ENCODE measurements at places on chromosomes 1 and 21.

- DNase-seq = no peak
Observed at GRCh38 chr21:42330380-42331371, 15.5 kb upstream of the TFF3 start.

DNA sequence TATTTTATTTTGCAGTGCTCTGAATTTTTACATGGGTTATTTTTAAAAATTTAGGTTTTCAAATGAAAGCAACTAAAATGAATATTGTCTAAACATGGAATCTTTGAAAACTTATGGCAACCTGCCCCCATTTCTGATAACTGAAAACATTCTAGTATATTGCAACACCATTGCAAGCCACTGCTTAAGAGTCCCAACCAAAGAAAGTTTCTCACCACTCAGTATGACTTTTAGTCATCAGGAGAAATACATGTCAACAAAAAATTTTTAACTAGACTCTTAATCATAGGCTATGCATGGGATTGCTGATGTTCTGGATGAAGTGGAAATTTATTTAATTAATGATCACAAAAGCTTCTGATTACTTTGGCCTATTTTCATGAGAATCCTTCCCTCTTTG, 112.1 kb downstream of the TNFSF18 start:
- no peak for DNase-seq

DNA sequence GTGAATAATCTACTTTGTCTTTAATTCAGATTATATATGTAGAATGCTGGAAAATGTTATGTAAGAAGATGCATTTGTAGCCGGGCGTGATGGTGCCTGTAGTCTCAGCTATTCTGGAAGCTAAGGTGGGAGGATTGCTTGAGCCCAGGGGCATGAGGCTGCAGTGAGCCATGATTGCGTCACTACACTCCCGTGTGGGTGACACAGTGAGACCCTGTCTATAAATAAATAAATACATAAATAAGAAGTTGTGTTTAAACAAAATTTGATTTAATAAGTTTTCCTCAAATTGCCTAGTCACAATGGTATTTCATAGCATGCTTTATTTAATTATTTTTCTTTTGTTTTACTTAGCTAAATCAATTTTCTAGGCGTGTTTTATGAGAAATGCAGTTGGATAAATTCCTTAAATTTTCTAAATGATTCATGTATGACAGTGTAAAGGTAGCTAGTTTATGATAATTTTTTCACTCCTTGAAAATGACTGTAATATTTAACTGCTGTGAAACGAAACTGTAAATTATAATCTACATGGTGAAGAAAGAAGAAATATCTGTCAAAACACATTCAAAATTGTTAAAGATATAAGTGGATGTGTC, 232.6 kb downstream of the SRGAP2C start:
- DNase-seq = peak; percentile 26

DNA sequence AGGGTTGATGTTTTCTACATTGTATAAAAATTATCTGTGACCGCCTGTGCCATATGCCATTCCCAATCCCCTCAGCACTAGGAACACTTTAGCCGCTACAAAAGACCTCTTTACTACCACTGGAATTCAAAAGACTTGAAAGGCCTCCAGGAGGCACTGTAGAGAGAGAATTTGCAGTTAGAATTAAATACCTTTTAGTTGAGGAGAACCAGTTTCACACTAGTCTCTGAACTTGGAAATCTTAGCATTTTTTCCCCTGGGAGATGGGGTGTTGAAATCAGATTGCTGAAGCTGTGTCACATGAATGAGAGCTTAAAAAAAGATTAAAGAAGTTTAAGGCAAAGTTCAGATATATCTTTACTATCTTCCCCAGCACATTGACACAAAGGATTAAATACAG, 291.0 kb downstream of the ADGRL2 start:
- DNase-seq = no peak

DNA sequence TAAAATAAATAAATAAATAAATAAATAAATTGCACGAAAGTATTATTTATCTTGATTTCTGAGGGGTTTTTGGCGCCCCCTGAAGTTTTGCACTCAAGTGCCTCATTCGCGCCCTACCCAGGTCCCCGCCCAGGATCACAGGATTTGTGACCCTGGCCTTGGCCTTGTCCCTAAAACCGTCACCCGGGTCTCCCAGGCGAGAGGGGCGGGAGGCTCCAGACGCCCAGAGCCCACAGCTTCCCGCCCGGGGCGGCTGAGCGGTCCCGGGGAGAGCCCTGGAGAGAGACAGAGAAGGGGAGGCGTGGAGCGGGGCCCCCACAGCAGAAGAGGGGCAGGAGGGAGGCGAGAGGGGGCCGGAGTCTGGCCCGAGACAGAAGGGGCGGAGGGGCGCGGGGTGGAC, 91.8 kb upstream of the CASZ1 start:
- DNase-seq = no peak

GRCh38 chr1:210715072-210715471, 386.4 kb downstream of the HHAT start:
- peak; percentile 0 for DNase-seq

- DNase-seq = no peak
Observed at GRCh38 chr1:39657402-39657801, 14.5 kb downstream of the NT5C1A start.

DNA sequence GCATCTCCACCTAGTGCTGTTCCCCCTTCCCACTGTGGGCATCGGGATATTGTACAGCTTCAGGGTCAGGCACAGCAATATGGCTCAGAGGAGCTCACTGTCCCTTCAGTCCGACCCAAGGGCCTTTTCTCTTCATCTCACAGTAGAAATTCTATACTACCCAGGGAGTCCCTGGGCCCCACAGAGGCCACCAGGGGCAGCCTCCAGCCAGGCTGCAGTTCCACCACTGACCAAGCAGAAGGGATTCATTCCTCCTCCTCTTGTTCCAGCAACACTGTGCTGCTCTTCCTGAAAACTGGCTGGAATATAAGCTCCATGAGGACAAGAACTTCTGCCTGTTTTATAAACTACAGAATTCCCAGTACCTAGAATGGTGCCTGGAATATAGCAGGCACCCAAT, 70.5 kb downstream of the CD34 start:
- DNase-seq = no peak

GRCh38 chr1:202628646-202629215, 81.5 kb downstream of the SYT2 start:
- DNase-seq = no peak

DNA sequence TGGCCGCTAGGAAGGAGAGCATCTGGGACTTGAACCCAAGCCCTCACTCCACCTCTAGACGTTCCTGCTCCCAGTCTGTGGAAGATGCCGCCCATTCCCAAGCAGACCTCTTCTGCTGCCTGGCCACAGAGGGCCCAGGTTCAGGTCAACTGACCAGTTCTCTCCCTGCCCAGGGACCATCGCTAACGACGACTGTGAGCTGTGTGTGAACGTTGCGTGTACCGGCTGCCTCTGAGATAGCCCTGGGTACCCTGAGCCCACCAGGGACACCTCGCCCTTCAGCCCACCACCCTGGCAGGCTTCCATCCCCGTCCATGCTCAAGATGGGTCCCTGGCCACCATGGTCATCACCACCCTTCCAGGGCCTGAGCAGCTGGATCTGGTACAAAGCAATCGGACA, 2.2 kb downstream of the GUCA2B start:
- DNase-seq = no peak

DNA sequence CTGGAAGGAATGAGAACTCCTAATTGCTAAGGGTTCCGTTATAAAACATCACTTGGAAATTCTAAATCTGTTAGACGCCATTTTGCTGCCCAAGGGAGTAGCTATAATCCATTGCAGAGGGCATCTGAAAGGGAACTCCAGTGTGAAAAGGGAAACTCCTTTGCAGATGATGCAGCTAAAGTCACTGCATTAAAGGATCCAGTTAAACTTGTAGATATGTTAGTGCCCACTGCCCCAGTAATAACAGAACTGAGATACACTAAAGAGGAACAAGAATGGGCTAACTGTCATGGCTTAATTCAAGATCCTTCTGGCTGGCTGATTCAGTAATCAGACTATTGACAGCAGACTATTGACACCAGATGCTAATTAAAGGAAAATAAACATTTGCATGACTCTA, 81.8 kb upstream of the KIAA0040 start:
- DNase-seq = no peak

DNA sequence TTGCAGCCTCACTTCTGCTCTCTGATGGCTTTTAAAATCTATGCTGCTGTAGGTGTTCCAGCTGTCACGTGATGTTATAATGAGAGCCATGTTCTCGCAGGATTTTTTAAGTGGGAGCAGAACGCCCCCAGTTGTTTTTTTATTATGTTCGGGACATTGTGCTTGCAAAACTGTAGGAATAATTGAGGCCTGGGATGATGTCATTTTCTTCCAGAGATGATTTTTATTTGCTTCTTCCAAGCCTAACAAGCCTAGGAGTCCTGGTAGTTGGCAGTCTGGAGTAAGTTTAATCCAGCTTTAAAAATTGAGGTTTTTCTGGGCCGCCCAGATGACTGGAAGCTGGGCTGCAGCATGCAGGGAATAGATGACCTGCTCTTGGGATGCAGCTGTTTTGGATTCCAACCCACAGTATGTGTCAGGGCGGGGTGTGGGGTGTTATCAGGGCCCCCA, 34.6 kb upstream of the CHIT1 start:
- no peak for DNase-seq

- no peak for DNase-seq
Observed at GRCh38 chr1:38489844-38490270, 369.7 kb downstream of the RRAGC start.

DNA sequence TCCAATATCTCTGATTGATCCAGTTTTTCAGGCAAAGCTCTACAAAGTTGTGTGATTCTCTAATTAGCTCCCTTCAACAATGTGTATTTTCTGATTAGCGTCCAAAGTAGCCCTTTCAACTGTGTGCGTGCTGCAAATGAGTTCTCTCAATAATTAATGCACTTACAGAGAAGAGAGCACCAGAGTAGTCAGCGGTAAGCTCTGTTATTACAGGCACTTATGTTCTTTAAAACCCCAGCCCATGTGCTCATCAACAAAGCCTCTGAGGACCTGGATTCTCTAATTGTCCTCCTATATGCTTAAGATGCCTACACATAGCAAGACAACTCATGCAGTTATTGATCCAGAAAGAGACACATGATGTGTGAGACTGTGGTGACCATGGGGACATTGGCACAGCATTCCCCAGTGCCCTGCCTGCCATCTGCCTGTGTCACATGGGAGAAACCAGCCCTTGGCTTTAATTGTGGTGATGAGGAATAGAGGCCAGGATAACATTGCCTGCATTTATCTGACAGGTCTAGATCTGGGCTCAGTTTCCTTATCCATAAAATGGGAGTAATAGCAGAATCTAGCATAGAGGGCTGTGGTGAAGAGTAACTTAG, 151.7 kb downstream of the PCP4 start:
- DNase-seq = no peak

GRCh38 chr1:1275836-1276235, 2.2 kb upstream of the UBE2J2 start:
- no peak for DNase-seq

DNA sequence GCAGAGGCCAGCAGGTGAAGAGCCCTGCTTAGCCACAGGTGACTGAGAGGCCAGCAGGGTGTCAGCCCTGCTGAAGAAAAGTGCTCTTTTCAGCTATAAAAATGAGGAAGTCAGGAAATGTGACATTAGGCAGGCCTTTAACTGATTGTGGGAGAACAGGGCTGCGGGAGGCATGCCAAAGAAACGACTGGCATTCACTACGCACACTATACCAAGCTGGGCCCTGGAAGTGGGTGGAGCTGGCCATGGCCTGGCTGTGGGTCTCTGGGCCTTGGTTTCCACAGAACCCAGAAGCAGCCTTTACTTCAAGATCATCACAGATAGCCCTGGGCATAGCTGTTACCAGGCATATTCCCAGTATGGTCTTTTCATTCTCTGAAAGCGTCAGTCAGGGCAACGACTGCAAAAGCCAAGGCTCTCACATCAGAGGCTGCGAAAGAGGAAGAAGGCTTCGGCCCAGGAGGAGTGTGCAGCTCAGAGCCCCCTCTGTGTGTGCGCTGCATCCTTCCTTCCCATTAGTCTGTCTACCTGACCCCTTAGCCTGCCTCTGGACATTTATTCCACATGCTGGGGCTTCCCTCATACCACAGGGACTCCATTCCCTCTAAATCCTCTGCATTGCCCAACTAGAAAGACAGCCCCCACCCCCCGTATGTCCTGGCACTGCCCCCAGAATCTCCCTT, 14.3 kb downstream of the SLC2A1 start:
- DNase-seq = no peak

DNA sequence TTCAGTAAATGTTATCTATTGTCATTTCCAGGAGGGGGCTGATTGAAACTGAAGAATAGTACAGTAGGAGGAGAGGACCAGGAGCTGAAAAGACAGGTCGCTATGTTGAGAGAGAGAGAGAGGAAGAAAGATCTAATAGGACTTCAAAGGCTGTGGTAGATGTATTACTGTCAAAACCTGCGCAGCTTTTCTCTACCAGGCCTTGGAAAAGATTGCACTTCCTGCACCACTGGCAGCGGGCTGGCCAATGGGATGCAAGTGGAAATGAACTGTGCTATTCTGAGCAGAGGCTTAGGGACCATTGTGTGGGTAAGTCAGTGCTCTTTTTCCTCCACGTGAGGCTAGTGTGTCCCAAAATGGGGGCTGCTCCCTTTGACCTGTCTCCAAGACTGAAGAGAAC, 47.1 kb downstream of the MDM4 start:
- no peak for DNase-seq

GRCh38 chr1:200134116-200134515, 106.6 kb downstream of the NR5A2 start:
- peak; percentile 14 for DNase-seq

GRCh38 chr1:192158181-192158580, at the start of gene RGS18:
Gene RGS18 (plus strand): TSS chr1:192158462. CDS start chr1:192158638, 176 bp downstream.
- DNase-seq = no peak

- DNase-seq = no peak
Observed at GRCh38 chr1:200437556-200438203, 27.8 kb upstream of the ZNF281 start.

DNA sequence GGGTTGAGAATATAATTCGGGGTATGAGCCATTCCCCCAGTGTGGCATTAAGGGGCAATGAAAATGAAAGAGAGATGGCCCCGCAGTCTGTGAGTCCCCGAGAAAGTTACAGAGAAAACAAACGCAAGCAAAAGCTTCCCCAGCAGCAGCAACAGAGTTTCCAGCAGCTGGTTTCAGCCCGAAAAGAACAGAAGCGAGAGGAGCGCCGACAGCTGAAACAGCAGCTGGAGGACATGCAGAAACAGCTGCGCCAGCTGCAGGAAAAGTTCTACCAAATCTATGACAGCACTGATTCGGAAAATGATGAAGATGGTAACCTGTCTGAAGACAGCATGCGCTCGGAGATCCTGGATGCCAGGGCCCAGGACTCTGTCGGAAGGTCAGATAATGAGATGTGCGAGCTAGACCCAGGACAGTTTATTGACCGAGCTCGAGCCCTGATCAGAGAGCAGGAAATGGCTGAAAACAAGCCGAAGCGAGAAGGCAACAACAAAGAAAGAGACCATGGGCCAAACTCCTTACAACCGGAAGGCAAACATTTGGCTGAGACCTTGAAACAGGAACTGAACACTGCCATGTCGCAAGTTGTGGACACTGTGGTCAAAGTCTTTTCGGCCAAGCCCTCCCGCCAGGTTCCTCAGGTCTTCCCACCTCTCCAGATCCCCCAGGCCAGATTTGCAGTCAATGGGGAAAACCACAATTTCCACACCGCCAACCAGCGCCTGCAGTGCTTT, 9.4 kb downstream of the PROX1 start:
- DNase-seq = no peak

Measured in epithelial cell of prostate (primary cell).